ENCODE measurements at places on chromosomes 6 and 20. TPM values are rescaled to one million over a fixed set of nuclear protein-coding genes. Genes with fewer than 3 reads are reported as not detected.
A peak's percentile ranks its signal among the peaks of the same experiment; 100 is the strongest.

RAD21L1 gene
- total RNA-seq, result not detected

GRCh38 chr6:111944541-111944940 lies 71.3 kb upstream of the FYN start:
- no peak for DNase-seq

- DNase-seq, result no peak
Observed at GRCh38 chr20:2114990-2115681, 13.5 kb downstream of the STK35 start.

GRCh38 chr20:58612121-58612691 lies 38.9 kb upstream of the STX16 start:
- no peak for DNase-seq

- DNase-seq, result peak; percentile 65
Observed at GRCh38 chr6:137883400-137884148, 16.5 kb downstream of the TNFAIP3 start.

FKBP1C gene
- total RNA-seq, result 3.4 TPM

IL17A gene
- not detected for total RNA-seq

DNA sequence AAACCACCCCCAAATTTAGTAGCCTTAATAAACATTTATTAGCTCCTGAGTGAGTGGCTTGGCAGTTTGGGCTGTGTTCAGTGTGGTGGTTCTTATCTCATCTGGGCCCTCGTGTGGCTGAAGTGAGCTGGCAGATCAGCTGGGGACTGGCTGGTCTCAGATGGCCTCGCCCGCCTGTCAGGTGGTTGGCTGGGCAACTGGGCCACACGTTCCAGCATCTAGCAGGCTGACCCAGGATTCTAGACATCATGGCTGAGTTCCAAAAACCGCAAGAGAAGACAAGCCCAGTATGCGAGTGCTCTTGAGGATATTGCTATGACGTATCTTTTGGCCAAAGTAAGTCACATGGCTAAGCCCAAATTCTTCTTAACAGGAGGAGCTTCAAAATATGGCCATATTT lies 28.9 kb downstream of the EIF2S2 start:
- DNase-seq, result peak; percentile 17

DNA sequence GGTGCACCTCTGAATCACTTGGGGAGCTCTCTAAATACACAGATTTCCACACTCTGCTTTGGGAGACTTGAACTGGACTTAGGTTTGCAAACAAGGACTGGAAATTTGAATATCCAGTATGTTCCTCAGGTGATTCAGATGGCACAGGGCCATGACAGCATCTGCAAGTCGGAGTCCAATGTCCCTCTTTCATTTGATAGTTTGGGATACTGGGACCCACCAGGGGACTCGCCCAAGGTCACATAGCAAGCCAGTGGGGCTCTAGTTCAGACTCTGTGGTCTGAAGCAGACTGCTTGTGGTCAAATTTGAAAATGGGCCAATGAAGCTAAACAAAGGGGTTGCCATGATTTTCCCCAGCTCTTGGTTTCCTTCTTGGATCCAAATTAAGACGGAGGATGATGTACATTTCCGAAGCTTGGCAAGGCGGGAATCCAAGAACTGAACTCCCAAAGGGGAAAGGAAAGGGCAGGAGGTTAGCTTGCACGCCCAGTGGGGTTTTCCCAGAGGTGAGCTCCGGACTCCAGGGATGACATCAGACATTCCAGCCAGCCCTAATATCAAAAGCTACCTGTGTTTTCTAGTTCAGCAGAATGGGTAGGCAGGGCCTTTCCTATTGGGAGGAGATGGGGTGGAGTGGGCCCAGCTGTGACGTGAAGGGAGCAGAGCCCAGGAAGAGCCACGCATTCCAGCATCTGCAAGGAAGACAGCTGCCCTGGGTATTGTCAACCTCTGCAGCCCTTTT lies 3.4 kb upstream of the SYS1 start:
- DNase-seq, result peak; percentile 71

- DNase-seq, result no peak
Observed at GRCh38 chr20:48120120-48120519, 334.8 kb upstream of the SULF2 start.

GLP1R gene
- total RNA-seq, result not detected

- no peak for DNase-seq
Observed at GRCh38 chr6:46078294-46078693, 51.5 kb upstream of the ENPP4 start.

GPANK1 gene
- 12.1 TPM for total RNA-seq

SAMD5 gene
- total RNA-seq, result 0.87 TPM

- DNase-seq, result no peak
Observed at GRCh38 chr6:42704937-42705374, 17.4 kb downstream of the PRPH2 start.

OXT gene
- not detected for total RNA-seq

DNA sequence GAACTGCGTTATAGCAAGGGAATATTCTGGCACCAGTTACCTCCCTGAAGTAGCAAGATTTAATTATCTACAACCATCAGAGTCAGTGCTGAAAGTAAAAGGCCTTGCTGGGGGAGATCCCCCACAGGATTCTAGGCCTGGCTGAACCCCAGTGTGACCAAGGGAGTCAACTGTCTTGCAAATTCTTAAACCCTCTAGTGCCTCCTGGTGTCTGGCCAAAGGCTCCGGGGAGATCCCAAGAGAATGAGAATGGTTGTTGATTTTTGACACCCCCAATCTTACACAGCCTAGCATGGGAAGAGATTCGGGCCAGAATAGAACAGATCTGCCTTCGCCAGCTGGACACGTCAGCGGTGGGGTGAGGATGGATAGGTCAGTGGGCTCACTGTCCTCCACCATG lies 179.4 kb downstream of the ERMARD start:
- no peak for DNase-seq

PPIL6 gene
- 0.60 TPM for total RNA-seq

GRCh38 chr6:55445648-55446204 lies 118.5 kb downstream of the GFRAL start:
- peak; percentile 57 for DNase-seq

- no peak for DNase-seq
Observed at GRCh38 chr6:130140084-130140483, 82.7 kb downstream of the SAMD3 start.

Data from lung microvascular endothelial cell (primary cell).